Forelimb muscle (tissue), 1 donor: ENCODE measurements at places on chromosomes 1 and 21.

- peak; percentile 19 for DNase-seq
Observed at GRCh38 chr1:20325407-20325843, 34.8 kb downstream of the VWA5B1 start.

- no peak for DNase-seq
Observed at GRCh38 chr1:54928327-54928726, 41.3 kb upstream of the DHCR24 start.

GRCh38 chr21:39631842-39632562, 19.3 kb downstream of the B3GALT5 start:
- DNase-seq, result no peak

- peak; percentile 79 for DNase-seq
Observed at GRCh38 chr1:59261537-59261936, 35.4 kb upstream of the FGGY start.

- DNase-seq, result no peak
Observed at GRCh38 chr1:226628612-226629155, 80.1 kb downstream of the STUM start.

DNA sequence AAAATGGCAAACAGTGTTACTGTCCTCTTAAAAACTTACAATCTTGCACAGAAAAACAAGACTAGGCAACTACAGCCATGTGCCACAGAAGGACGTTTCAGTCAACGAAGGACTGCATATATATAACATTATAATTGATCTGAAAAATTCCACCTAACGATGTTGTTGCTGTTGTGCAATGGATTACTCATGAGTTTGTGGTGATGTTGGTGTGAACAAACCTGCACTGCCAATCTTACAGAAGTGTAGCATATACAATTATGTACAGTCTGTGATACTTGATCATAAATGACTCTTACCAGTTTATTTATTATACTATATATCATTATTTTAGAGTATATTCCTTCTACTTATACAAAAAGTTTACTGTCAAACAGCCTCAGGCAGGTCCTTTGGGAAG, 6.8 kb upstream of the VAMP4 start:
- no peak for DNase-seq

DNA sequence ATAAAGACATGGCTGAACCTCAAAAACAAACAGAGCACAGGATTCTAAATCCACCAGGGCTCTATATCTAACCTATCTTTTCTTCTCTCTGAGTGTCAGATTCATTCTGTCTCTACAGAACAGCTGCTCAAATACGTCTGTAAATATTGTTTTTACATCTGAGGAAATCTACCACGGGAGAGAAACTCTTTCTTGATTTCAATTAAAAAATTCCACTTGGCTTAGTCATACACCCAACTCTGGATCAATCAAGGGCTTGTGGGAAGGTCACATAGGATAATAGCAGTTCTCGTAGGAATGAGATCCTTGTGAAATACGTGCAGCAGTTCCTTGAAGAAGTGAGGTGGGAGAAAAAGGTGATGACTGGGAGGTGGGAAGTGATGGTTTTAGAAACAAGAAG, 1355.7 kb upstream of the ADGRL2 start:
- no peak for DNase-seq

DNA sequence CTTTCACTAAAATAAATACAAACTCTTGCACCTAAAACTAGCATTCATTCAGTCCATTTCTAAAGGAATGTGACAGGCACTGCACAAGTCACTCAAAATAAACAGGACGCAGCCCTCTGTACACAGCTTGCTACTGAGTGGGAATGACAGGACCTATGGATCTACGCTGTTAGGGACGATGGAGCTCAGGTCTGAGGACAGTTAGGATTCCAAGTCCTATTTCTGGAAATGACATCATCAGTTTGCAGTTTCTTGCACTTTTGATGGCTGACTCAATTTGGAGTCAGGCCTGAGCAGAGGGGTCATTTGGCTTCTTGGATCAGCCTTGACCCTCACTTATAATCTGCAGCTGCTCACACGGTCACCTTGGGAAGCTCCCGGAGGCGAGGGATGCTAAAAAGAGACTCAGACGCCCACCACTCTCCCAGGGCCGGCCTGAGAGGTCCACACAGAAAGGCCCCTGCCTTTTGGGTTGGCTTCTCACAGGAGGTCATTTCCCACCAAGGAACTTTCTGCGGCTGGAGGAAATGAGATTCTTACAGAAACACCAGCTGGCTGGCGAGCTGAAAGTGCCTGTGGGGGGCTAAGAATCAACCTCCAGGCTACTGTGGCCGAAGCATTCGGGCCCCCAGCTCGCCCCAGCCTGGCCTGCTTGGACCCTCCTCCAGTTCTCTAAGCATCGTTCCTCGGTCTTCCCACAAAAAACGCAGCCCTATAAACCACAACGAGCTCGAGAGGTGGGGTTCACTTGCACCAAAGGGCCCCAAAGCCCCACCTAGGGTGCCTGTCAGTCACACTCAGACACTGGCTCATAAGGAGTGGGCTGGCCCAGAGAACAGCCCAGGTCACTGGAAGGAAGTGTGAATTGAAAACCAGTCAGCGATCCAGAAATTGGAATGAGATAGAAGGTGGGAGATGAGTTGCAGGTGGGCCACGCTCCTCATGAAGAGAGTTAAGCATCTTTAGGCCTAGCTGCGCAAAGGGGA, 8.9 kb upstream of the PDE9A start:
- no peak for DNase-seq

GRCh38 chr1:222820171-222820712, 5.4 kb downstream of the DISP1 start:
- no peak for DNase-seq

DNA sequence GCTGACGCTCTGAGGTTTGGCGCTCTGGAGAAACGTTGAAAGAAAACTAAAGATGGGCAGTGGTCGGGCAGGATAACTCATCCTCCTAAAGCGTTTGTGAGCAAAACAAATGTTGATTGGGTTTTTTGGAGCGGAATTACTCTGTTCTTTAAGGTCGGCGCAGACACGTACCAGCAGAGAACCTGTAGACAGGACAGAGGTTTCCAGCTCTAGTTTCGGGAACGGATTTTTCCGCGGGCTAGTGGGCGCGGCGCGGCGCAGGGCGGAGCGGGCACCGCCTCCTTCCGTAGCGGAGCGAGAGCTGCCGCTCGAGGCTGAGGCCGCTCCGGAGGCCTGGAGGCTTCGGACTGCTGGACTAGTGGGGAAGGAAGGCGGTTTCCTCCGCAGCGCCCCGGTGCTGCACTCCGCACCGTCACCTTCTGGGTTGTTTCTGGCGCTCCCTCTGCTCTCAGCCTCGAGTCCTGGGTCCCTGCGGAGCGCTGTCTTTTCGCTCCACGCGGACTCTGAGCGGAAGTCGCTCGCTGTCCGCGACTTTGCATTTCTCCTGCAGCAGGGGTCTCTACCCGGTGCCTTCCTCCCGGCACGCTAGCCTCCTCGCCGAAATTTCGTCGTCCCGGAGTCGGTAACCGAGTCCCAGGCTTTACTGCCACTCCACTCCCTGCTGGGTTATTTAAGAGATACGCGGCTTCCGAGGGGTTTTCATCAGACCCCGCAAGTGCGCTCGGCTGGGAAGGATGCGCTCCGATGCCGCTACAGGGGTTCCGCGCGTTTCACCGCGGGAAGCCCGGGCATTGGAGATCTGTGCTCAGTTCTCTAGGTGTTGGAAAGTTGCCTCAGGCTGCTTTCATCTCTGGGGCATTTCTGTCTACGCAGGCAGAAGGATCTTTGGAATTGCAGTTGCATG, 7.0 kb downstream of the FOXD2 start:
- no peak for DNase-seq

DNA sequence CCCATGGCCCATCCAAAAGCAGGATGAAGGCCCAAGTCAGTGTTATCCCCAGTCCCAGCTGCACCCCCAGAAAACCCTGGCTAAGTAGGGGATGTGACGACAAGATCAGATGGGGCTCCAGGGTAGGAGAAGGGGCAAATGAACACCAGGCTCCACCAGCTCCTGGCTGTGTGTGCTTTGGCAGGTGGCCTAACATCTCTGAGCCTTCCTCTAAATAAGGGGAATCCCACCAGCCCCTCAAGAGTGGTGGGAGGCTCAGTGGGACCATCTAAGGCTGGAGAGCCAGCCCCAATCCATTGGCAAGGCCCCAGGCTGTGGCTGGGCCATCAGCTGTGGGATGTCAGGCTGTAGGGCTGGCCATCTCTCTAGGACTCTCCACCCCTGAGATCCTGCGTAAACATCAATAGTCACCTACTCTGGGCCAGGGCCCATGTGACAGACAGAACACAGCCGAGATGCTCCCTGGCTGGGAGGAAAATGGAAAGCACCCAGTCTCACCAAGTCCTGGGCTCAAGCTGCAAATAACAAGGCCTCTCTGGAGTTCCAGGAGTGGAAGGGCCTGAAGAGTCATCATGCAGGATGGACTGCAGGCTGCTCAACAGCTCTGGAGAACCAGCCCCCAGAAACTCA, 7.5 kb downstream of the SDC3 start:
- no peak for DNase-seq

DNA sequence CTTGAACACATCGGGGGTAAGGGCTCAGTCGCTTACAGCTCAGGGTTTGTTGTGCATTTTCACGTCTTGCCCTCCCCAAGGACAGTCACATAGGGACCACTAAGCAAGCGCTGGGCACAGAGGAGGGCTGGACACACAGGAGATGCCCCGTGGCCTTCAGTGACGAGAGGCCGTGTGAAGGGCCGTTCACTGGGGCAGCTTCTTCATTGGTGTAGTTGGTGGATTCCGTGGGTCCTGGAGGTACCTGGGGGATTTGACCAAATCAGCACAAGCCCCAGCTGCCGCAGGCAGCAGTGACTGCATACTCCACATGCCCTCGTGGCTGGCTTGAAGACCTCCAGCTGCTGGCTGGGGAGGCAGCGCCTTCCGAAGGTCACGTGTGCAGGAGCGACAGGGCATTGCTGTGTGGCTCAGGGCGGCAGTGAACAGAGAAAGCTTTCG, 100.8 kb upstream of the C1orf174 start:
- no peak for DNase-seq
